Activated gamma-delta T cell treated with anti-CD3 and anti-CD28 coated beads, Interleukin-2, amount 50 U/mL, for 16 hours (primary cell): ENCODE measurements at places on chromosomes 11 and 22.

DNA sequence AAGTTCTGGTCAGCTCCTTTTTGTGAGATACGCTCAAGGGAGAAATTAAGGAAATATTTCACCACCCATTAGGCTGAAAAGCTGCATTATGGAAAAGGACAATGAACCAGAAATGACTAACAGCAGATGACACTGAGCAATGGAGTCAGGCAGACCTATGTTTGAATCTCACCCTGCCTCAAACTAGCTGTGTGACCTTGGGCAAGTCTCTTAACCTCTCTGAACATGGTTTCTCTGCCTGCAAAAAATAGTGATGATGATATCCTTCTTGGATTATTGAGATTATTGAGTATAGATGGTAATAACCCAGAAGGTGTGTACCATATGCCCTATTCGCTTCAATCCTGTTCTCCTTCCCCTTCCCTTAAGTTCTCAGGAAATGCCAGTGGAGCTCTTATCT lies 2.9 kb upstream of the PRDM11 start:
- no peak for DNase-seq

DNA sequence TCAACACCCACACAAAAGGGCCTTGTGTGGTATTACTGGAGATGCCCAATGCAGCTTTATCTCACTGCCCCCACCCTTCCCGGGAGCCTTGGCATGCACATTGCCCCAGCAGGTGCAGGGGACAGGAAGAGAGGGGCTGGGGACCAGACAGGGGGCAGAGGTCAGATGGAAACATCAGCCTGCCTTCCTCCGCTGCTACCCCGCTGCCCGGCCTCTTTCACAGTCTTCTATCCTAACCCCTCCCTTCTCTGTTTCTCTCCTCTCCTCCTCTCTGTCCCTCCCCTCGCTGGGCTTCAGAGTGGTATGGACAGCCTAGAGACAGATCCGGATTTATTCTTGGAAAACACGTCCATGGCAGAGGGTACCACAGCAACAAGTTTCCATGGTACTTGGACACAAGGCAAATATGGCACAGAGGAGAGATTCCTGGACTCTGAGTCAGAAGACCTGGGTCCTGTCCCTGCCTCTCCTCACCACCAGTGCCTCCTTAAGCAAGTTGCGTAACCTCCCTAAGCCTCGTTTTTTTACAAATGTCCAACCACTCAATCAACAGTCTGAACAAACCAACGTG lies 8.3 kb upstream of the IGSF9B start:
- no peak for DNase-seq

GRCh38 chr11:110947096-110947495 lies 234.9 kb upstream of the ARHGAP20 start:
- DNase-seq = no peak

- no peak for DNase-seq
Observed at GRCh38 chr22:45442116-45442515, 28.6 kb downstream of the RIBC2 start.

GRCh38 chr11:980438-981357 lies 55.0 kb downstream of the AP2A2 start:
- DNase-seq = no peak

DNA sequence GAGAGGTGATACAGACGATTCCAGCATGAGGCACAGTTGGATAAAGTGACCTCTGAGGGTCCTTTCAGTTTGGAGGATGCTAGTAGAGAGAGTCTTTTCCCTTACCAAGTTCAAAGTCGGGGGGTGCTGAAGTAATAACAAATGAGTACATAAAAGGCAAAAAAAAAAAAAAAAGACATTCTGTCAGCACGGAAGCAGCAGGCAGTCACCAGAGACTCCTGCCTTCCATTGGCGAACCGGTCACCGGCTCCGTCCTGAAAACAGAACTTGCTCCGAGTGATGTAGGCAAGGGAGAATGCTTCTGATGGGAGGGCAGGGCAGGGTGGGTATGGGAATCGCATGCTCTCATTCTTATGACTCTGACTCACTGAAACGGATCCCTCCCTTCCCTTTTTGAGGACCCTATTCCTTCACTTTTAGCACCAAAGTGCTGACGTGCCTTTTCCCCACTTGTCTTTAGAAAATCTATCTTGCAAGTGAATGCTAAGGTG lies 65.9 kb downstream of the PRR5L start:
- DNase-seq = no peak

- DNase-seq = no peak
Observed at GRCh38 chr22:21942407-21943343, 10.0 kb downstream of the PPM1F start.

DNA sequence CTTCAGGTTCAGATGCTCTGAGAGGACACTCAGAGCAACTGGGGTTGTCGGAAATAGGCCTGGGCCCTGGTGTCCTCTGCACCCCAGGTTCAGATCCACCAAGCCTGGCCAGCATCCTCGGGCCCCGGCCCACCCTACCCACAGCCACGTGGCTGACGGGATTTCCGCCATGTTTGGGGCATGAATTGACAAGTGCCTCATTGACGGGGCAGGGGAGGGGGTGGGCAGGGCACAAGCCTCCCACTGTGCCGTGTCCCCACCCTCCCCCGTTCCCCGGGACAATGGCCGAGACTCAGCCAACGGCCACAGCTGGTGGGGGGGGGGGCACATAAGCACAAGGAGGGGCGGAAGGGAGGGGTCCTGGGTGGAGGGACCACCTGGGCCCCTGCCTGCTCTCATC lies 8.5 kb downstream of the MYRF start:
- no peak for DNase-seq
